ENCODE measurements at places on chromosomes 4 and X.

DNA sequence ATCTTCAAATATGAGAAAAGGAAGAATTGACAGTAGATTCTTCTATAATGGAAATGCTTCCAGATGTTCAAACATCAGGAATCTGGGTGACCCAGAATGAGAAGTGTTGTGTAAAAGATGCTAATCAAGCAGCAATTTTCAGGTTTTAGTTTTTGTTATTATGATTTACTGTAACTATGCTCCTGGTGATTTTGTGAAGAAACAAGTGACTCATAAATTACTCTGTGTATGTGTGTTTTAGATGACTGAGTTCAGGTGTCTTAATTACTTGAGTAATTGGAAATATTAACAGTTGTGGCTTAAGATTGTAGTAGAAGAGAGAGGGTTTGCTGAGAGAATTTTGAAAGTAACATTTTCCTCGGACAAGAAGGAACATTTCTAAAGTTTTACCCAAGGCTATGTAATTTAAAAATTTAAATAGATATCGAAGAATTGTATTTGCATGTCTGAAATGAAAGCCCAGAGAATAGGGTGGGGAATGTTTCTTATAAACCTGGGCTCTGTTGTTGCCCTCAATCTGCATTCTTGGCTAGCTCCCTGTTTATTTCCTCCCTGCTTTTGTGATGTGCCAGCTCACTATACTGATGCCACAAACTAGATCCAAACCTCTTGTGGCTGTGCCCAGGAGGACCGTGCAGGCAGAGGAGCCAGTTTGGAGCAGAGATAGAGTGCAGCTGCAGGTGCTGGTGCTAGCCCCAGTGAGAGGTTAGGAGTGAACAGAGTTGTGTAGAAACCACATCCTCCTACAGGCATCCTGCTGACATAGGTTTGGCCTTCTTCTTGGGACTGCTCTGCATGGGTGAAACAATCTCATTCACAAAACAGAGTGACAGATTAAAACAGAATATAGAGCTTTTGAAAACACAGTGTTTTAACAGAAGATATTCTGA, 25.4 kb upstream of the TNIP3 start:
- no peak for DNase-seq

- no peak for DNase-seq
Measured at GRCh38 chrX:77977095-77977494, 7.7 kb upstream of the PGAM4 start.

DNA sequence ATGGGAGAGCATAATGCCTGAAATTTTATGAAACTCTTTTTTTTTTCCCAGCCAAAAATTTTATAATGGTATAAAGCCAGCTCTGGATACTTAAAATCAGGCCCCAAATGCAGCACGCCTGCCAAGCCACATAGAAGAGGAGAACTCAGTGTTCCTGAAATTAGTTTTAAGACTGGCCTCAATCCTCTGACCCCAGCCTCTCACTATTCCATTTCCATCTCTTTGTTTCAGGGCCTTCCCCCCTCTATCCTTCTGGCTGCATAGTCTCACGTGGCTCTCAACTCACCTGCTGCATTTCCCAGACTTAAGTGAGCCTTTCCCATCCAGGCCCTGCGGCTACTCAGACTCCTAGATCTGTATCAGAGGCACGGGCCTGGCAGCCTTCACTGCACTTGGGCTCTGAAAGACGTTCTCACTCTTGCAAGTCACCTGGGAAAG, 5.2 kb upstream of the CBR4 start:
- DNase-seq: no peak

- no peak for DNase-seq
Measured at GRCh38 chr4:153266988-153267387, 62.7 kb downstream of the TRIM2 start.

DNA sequence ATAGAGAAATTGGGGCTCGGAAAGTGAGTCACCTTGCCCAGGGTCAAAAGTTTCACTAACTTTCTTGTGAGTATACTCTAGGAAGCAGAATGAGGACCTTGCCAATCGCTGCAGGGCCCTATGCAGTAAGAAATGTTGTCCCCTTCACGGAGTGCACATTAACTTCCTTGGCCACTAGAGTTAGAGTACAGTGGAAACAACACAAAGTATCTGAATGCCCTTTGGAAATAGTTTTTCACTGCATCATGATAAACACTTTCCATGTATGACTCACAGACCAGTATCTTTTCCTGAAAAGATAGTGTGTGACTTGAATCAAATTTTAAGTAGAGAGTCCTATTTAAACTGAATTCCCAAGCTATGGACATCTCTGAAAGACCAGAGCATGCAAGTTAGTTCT, 45.5 kb upstream of the STK26 start:
- peak; percentile 42 for DNase-seq

- DNase-seq: no peak
Measured at GRCh38 chr4:40630335-40631021, 814 bp upstream of the RBM47 start.
